ENCODE measurements at places on chromosomes 6 and 20.

DNA sequence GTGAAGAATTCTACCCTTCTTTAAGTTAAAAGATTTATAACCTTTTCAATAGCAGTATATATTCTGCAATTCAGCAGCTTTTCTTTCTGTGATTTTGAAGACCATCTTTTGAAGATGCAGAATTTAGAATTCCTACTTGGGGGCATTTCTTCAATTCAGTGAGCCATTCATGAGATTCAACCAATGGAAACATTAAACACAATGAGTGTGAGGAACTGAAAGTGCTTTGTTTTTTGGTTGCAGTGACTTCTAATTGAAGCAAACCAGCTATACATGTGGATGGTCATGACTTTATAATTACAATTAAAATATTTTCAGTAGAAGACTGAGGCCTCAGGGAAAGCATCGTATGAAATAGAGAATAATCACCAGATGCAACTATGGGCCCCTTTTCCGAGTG lies 108.3 kb downstream of the CARMIL1 start:
- DNase-seq: no peak

DNA sequence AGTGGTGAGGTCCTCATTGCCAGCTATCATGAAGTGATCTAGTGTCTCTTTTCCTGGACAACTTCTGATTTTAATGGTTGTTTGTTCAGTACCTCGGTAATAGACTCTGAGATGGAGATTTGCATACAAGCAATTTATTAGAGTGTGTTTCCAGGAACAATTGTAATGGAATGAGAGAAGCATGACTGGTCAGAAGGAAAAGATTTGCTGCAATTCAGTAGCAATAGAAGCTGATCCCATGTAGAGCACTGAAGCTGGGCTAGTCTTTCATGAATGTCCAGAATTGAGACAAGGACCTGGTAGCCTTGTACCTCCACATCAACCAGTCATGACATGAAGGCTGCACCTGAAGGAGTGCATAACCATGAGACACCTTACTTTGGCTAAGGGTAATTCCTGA lies 526.5 kb downstream of the NKAIN2 start:
- DNase-seq: no peak

GRCh38 chr6:17334265-17334664 lies 53.1 kb downstream of the RBM24 start:
- DNase-seq: peak; percentile 39

DNA sequence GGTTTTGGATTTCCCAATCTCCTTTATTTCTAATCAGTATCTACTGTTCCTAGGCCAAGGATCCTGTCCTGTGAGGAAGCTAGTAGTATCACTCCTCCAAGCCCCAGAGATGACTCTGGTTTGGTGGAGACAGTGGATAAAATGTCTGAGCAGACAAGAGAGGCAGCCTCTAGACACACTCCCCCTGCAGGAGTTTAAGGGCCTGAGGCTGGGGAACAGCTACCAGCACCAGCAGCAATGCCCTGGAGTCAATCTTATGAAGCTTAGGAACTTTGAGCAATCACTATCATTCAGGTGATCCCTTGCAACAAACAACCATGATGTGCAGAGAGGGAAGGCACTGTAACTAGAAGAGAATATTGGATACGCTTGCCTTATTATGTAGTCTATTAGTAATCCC lies 384.7 kb upstream of the ID4 start:
- no peak for DNase-seq

GRCh38 chr6:145384503-145384902 lies 350.8 kb downstream of the EPM2A start:
- DNase-seq: no peak

Measured in HT1080 (cell line).